NCI-H1436 (cell line): ENCODE measurements at places on chromosomes 7 and 10.

DNA sequence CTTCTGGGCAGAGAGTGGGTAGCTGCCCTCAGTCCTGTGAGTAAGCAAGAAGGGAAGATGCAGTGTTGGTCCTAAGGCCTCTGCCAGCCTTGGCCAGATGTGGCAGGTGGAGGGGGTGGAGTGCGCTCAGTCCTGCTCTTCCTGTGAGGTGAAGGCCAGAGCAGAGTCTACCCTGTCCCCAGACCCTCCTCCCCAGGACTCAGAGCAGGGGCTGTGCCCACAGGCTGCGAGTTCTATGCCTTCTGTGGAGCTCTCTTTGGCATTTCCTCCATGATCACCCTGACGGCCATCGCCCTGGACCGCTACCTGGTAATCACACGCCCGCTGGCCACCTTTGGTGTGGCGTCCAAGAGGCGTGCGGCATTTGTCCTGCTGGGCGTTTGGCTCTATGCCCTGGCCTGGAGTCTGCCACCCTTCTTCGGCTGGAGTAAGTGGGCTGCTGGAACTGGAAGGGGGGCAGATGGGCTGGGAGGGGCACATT lies 4.0 kb downstream of the OPN4 start:
- DNase-seq: no peak

DNA sequence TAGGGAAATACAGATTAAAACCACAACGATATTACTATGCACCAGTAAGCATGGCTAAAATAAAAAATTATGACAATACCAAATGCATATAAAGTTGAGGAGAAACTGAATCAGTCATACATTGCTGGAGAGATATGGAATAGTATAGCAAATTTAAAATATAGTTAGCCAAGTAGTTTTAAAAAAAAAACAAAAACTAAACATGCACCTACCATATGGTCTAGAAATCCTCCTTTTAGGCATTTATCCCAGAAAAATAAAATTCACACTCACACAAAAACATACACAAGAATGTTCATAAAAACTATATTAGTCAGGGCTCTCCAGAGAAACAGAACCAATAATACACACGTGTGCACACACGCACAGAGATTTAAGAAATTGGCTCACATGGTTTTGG lies 175.8 kb downstream of the IPMK start:
- DNase-seq: no peak

DNA sequence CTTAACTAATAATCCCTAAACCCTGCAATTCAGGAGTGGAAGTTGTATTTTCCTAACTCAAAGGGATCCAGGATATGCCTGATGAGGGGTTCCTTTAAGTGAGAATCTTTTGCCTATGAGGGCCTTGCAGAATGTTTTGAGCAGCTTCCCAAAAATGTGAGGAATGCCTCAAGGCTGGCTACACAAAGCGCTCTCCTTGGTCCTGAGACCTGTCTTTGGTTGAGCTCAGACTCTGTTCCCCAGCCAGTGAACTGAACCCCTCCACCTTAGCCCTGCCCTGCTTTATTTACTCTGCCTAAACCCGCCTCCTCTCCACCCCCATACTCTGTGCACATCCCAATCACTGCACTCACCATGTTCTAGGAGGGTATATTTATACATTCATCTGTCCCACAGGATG lies 108.6 kb downstream of the NRCAM start:
- no peak for DNase-seq

DNA sequence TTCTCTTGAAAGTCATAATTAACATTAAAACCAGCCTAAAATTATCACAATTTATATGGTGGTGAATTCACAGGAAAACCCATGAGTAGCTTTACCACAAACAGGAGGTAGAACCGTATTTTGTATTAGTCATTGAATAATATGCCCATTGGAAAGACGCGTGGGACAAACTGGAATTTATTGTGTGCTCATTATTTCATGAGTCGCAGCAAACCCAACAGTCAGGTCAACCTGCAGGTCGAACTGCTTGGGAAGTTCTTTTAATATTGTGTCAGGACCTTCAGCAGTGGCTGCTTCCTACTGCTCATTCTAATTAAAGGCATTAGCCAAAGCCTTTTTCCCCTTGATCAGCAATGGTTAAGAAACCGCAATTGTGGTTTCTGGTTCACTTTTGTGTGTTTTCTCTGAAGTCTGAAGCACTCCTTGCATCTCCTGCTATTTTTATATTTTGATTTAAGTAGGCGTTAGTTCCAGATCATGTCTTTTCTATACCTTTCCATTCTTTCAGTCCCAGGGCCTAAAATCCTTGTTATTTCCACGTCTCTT lies 100.1 kb downstream of the RAB11FIP2 start:
- no peak for DNase-seq

DNA sequence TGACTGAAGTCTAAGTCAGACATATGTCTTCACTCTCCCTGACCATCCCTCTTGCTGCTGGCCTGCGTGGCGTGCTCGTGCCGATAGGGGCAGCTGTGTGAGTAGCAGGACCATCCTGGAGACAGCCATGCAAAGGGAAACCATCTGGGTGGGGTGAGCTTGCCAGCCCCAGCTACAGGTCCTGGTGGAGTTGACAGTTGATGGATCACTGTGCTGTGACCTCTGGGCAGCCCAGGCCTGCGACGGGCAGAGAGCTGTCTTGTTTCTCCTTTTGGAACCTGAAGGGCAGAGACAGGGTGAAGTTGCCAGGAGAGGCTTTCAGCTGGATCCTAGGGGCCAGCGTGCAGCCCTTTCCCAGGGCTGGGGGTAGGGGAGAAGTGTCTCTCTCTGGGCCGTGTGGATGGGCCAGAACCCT lies 44.7 kb downstream of the GRK5 start:
- no peak for DNase-seq

DNA sequence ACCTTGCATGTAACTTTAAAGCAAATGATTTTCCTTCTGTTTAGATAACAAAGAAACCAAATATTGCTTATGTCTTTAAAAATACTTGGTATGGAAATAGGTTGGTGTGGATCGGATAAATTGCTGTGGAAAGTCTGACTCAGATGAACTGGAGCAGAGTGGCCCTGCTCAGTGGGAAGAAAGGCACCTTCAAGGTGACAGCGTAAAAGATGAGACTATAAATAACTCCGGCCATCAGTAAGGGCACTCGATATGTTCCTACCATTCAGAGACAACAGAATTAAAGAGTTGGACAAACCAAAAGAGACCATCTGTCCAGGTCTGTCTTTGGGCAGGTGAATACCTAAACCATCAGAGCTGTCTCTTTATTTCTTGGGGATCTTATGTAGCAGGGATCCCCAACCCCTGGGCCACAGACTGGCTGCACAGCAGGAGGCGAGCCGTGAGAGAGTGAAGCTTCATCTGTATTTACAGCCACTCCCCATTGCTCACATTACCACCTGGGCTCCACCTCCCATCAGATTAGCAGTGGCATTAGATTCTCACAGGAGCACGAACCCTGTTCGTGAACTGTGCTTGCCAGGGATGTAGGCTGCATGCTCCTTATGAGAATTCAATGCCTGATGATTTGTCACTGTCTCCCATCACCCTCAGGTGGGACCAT lies 357.1 kb downstream of the PRPF18 start:
- DNase-seq: no peak

DNA sequence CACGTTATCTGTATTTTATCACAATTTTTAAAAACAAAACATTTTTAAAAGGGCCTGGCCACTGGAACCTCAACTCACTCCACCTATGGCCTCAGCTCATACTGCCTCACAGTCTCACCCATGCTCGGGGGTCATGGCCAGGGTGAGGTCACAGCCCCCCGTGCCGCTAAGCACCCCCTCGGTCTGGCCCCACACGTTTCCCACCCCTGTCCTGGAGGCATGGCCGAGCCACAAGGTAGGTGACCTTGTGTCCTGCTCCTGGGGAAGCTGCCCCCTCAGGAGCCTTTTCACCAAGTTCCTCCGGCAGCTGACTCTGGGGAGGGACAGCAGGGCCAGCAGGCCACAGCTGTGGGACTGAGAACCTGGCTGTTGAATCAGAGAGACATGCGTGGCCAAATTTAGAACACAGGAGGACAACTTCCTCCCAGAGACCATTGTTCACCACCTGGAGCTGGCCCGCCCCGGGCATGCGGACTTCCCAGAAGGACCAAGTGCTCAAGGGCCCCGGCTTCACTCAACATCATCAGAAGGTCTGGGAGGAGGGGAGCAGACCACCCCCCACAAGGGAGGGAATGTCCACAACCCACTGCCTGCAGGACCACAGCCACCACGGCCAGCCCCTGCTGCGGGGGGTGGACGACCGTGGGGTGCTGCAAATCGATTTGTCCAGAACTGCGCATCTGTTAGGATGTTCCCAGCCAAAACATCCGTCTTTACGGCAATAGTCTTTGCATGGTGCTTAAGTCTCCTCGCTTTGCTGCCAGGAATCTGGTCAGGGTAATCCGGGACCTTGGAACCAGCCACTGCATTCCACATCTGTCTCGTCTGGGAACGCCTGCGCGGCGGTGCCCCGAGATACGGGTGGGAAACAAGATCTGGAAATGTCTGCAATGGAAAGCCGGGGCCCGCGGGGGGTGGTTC lies 48.6 kb upstream of the PDGFA start:
- DNase-seq: no peak

GRCh38 chr7:12403287-12404181 lies at the start of gene VWDE:
Gene VWDE (minus strand): TSS chr7:12403865. CDS start chr7:12403716, 149 bp downstream.
- peak; percentile 90 for DNase-seq

DNA sequence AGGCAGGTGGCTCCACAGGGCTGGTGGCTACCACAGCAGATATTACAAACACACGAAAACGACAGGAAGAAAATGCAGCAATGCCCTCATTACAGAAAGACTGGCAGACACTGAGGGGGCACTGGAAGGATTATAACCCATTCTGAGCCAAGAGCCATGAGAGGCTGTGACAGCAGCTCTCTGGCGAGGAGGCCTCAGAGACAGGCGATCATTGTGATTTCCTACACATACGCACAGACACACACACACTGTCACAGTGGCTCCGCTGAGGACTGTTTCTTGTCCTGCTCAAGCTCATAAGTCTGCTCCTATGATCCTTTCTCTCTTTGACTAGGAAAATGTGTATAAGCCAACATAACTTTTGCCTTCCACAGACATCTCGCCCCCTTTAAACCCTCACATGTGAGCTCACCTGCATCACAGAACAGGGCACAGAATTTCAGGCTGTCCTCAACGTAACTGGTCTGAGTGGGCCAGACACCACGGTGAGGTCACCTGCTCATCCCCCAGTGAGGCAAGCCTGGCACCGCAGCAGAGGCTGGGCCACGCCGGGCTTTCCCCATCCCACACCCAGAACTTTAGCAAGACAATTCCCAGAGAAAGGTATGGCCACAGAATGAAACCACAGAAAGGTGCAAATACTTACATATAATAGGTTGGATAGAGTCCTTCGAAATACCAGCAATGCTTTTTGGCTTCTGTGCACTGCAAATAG lies 51.7 kb downstream of the VOPP1 start:
- DNase-seq: no peak

DNA sequence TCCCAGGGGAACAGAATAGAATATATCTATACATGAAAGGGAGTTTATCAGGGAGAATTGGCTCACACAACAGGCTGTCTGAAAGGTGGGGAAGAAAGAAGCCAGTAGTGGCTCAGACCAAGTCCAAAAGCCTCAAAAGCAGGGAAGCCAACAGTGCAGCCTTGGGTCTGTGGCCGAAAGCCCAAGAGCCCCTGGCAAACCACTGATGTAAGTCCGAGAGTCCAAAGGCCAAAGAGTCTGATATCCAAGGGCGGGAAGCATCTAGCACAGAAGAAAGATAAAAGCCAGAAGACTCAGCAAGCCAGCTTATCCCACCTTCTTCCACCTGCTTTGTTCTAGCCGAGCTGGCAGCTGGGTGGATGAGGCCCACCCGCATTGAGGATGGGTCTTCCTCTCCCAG lies 172.5 kb downstream of the CCDC71L start:
- no peak for DNase-seq
